Stimulated activated CD4-positive, alpha-beta T cell treated with anti-CD3 and anti-CD28 coated beads, Interleukin-1b, Interleukin-23, amount 100 ng/mL, for 24 hours (primary cell): ENCODE measurements at places on chromosomes 5 and 9.

DNA sequence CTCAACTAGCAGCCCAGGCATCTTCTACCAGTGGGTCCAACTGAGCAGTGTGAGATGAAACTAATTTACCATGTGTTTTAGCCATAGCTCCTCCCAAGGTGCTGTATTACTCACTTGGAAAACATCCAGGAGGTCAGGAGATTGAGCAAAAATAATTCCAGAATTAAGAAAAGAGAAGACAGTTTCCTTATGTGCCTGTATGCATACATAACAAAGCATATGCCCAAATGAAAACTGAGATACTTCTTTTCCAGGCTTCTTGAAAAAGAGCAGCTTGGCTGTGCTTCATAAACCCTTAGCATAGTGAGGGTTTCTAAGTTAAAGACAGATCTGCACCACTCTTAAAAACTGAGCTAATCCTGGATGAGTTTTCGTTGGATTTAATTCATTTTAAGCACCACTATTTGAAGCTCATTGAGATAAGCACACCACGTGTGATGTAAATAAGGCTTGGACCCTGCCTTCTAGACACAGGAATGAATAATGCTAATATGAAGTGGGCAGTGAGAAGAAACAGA, 119.4 kb downstream of the ADAMTS12 start:
- DNase-seq = no peak

- no peak for DNase-seq
Measured at GRCh38 chr9:126752376-126752775, 52.5 kb upstream of the ZBTB43 start.

GRCh38 chr9:132283863-132284262, 70.9 kb downstream of the SETX start:
- DNase-seq = no peak

- no peak for DNase-seq
Measured at GRCh38 chr9:129472651-129473102, 148.2 kb downstream of the C9orf50 start.

DNA sequence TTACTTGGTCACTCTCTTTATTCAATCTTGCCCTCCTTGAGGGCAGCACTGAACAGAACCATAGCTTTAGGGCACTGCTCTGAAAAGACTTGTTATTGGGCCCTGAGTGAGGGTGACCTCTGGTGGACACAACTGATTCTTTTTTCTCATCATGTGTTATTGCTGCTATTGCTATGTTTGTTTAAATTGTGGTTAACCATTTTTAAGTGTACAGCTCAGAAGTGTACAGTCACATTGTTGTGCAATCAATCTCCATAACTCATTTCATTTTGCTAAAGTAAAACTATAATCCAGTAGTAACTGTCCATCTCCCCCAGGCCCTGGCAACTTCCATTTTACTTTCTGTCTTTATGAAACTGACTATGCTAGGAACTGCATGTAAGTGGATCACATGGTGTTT, 351.1 kb upstream of the RIOK2 start:
- no peak for DNase-seq

- no peak for DNase-seq
Measured at GRCh38 chr9:108621991-108622855, 233.6 kb downstream of the ACTL7B start.

GRCh38 chr5:43020399-43020746, 19.7 kb downstream of the ANXA2R start:
- DNase-seq = no peak

GRCh38 chr9:92353051-92353450, 27.3 kb downstream of the CENPP start:
- no peak for DNase-seq

DNA sequence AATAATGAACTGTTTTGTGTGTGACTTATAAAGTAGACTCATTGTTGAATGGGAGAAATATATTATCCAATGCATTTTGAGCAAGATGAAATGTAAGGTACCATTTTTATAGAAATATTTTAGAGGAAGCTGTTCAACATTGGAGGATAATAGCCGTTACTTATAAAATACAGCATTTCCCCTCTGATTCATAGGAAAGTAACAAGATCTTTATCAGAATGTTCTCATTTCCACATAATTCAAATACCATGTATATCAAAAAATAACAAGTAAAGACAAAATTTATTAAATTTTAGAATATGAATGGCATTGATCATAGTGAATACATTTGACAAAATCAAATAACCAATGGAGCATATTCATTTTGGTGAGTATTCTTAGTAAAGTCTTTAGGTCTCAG, 346.7 kb upstream of the PTGER4 start:
- no peak for DNase-seq

GRCh38 chr5:171422495-171422894, 3.0 kb downstream of the FGF18 start:
- no peak for DNase-seq
